Tongue (tissue), 3 donors: ENCODE measurements at places on chromosomes 3 and 15. TPM values are rescaled to one million over a fixed set of nuclear protein-coding genes. Genes with fewer than 3 reads are reported as not detected.

DNA sequence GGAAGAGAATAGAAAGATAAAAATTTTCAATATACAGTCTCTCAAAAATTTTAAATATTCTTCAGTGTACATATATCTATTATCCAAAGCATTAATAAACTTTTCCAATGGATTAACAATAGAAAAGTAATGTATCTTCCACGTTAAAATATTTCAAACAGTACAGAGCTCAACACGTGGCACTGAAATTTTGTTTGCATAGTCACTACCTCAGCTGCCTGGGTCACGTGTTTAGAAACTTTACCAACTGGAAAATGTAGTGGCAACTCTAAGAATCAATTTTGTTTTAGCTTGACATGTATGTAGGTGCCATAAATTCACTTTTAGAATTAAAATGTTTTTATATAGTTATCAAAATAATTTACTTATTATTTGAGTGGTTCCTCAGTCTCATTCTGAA, 85.3 kb downstream of the CNTN3 start:
- no peak for DNase-seq

GRCh38 chr15:95228856-95229555, 997.6 kb downstream of the MCTP2 start:
- DNase-seq = no peak

GOLGA8N gene
- total RNA-seq = 12.8 TPM

DNA sequence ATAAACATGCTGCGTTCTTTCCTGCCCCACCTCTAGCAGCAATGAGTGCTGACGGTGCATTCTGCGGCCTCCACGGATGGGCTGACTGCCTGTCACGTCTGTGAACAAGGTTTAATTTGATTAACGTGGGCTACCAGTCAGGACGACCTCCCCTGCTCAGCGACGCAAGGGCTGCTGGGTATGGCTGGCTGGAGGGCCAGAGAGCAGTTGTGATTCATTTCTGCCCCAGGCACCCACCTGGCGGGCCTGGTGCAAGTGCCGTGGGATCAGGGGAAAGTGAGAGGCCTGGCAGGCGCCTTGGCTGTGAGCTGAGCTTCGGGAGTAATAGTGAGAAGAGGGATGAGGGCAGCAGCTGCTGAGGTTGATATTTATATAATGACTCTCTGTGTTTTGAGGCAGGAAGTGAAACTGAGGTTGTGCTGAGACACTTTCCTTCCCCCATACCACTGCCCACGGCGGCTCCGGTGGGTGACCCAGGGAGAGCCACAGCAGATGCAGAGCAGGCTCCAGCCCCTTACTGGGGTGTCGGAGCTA, 190.4 kb upstream of the BCL6 start:
- DNase-seq = peak; percentile 44

TEX264 gene
- 37.6 TPM for total RNA-seq

DNA sequence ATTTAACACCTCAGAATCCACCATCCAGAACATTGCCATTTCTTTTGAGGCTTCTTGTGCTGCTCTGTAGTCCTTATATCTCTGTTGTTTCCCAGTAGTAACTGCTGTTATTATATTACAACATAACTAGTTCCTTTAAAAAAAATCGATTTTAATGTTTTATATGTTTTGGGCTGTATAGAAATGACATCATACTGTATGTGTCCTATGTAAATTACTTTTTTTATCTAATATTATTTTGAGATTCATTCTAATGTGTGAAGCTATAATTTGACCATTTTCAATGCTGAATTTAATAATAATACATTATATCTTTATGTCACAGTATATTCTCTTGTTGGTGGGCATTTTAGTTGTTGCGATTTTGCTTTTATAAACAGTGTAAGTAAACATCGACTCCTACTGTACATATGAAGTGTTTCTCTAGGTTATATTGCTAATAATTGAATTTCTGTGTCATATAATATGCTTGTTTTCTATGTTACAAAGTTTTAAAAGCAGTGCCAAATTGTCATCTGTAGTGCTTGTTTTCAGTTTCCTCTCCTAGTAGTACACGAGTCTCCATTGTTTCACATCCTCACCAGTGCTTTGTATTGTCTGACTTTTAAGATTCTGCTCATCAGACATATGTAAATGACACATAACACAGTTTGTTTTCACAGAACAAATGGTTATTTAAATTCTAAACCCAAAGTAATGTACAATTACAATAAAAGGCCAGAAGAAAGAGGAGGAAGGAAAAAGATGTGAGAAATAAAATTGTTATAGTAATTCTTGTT, 172.0 kb upstream of the LRRFIP2 start:
- DNase-seq = no peak

GRCh38 chr15:70480196-70480856, 283.0 kb downstream of the UACA start:
- no peak for DNase-seq

WDR48 gene
- total RNA-seq = 44.8 TPM

DNA sequence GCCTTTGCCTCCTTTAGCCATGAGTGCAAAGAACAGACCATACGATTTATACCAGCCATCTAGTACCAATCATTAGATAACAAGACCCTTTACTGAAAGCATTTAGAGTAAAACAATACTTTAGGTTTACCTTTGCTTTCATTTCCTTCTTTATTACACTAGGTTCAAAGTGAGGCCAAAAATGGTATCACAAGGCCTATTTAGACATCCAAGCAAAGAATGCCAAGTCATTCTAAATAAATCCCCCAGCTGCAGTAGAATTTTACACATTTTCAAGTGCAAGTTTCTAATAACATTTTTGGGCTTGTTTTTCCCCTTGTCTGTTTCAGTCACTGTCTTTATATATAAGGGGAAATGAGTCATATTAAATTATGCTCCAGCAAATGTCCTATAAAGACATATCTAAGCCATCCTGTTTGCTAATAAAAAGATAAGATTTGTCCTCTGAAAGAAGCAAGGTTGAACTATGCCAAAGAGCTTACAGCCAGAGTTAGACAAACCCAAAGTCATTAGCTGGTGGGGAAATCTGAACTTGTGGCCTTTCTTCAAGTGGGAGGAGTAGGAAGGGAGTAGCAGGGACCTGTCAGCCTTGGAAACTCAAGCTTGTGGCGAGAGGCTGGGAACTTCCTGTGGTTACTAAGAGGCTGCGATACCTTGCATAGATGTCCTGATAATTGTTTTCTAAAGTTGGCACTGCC, 232.7 kb downstream of the MECOM start:
- no peak for DNase-seq

IL5RA gene
- 0.31 TPM for total RNA-seq

DNA sequence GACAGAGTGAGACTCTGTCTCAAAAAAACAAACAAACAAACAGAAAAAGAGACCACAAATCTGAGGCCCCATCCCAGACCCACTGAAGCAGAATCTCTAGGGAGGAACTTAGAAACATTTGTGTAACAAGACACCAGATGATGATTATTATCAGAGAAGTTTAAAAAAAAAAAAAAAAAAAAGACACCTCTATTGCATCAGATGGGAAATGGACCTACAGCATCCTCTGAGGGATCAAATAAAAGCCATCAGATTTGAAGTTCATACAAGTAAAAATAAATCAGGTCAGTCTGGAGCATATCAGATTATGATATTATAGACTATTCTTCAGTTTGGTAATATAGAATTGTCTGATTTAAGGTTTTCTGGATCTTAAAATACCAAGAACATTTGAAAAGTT, 21.9 kb upstream of the LIPC start:
- DNase-seq = no peak

- DNase-seq = no peak
Measured at GRCh38 chr15:43492266-43492665, 690 bp downstream of the TP53BP1 start.

GRCh38 chr3:132900481-132900880, 137.7 kb upstream of the TMEM108 start:
- DNase-seq = no peak

- DNase-seq = no peak
Measured at GRCh38 chr15:62824111-62825015, 218.2 kb upstream of the TPM1 start.

AMT gene
- total RNA-seq = 8.6 TPM

CHRM5 gene
- not detected for total RNA-seq

GRCh38 chr3:113968986-113969385, 21.2 kb downstream of the ZDHHC23 start:
- DNase-seq = no peak

DNA sequence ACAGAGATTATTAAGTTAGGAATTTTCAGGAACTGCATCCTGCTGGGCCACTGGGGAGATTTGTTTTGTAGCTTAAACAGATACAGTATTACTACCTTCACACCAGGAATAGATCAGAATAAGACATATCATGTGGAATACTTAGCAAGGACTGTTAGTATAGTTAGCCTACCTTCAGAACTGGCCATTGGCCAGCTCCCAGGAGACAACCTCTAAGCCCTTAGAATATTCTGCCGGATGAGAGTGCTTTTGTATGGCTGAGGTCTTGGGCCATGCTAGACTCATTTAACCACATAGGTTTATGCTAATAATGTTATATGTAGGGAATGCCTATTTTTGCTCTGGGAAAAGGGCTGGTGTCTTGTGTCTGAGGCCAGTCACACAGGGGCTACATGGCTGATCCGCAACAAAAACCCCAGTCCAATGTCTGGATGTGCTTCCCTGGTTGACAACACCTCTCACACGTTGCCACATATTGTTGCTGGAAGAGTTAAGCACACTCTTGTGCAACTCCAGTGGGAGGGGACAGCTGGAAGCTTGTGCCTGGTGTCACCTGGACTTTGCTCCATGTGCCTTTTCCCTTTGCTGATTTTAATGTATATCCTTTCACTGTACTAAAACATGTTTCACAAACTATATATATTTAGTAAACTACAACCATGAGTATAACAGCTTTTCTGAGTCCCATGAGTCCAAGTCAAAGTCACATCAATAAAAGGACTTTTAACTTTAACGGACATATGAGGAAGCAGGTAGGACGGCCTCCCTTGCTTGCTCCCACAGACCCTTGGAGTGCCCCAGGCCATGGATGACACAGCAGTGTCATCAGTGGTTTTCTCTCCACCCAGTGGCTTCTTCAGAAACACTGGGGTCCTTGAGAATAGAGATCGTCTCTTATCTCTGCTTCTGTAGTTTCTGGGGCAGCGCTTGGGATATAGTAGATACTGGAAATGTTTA, 118.0 kb upstream of the C3orf80 start:
- no peak for DNase-seq

DNA sequence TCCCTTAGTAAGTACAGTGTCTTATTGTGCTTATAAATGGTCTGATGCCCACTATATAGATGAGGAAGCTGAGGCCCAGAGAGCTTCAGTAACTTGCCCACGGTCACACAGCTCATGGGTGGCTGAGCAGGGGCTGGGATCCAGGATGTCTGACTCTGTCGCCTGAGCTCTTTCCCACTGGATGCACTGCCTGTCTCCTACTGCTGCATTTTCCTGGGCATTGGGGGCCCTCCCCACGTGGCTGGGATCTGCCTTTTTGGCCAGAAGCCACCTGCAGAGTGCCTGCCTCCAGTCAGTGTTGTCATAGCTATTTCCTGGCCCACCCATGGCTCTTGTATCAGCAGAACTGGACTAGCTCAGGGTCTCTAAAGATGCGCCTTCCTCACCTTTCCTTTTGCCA, 57.5 kb upstream of the TAMM41 start:
- no peak for DNase-seq

DNA sequence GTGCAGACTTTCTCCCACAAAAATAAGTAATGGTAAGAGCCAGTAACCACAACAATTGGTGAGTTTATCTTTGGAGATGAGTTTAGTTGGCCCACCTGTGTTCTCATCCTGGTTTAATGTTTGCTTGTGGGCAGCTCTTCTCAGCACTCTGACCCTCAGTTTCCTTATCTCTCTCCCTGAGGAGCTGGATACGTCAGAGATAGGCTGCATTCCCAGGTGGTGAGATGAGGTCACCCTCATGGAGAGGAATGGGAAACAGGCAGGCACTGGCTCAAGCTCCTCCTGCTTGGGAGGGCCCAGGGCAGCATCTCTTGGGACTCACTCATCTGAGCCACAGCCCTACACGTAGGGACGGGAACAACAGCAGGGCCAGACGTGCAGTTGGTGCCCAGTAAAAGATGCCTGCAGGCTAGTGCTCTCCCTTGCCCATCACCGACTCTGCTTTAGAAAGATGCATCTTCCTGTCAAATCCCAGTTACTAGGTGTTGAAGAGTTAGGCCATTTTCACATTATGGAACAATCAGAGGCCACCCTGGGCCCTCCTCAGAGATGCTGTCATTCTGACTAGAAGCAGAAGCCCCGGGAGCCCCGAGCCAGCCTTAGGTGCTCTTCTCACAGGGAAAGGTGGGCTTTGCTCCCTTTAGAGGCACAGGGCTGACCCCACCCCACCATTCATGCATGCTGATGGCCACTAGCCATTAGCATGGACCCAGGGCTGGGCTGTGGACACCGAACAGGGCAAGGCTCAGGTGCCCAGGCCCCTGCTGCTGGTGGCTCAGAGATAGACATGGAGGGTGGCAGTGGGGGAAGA, 59.7 kb downstream of the GRIP2 start:
- no peak for DNase-seq

DNA sequence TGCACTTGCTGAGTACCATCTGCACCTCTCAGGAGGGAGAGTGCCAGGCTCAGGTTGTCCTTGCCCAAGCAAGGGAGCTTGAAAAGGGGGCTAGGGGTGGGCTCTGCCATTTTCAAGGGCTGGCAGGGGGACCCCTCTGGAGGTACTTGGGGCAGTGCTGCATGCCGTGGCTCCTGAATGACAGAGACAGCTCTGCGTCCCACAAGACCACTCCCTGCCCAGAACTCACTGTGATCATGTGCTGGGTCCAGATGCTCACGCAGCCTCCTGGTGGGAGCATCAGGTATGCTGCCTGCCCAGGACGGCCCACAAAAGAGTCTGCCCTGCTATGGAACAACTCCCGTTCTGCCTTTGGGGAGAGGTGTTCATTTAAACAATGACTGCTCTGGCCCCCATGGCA, 165.2 kb downstream of the GOLGA6L4 start:
- DNase-seq = no peak

- no peak for DNase-seq
Measured at GRCh38 chr3:187150599-187150998, 11.3 kb upstream of the RPL39L start.

GRCh38 chr3:172476347-172476746, 28.1 kb upstream of the GHSR start:
- no peak for DNase-seq

PLSCR2 gene
- not detected for total RNA-seq
